ENCODE measurements at places on chromosomes 13 and 19.

DNA sequence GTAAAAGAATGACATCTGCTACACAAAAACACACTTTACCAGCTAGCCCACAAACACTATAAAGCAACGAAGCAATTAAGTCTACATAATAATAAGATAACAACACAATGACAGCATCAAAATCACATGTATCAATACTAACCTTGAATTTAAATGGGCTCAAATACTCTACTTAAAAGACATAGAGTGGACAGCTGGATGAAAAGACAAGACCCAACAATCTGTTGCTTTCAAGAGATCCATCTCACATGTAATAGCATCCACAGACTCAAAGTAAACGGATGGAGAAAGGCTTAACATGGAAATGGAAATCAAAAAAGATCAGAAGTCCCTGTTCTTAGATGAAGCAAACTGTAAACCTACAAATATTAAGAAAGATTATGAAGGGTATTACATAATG, 2175.9 kb downstream of the PCDH9 start:
- no peak for DNase-seq

DNA sequence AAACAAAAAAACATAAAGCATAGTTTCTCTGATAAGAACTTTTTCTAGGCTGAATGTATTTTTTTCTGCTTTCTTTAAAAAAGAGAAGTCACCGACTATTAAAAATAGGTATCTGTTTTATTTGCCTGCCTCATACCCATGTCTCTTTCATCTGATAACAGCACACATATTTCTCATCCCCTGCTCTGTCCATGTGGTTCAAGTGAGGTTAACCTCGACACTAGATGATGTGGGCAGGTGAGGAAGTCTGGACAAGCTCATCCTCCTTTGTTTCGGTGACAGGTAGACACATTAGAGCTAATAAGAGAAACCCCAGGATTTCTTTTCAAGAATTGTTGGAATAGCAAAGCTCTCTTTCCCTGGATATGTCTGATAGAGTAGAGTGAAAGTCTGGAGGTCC, 222.7 kb downstream of the GPC5 start:
- no peak for DNase-seq

DNA sequence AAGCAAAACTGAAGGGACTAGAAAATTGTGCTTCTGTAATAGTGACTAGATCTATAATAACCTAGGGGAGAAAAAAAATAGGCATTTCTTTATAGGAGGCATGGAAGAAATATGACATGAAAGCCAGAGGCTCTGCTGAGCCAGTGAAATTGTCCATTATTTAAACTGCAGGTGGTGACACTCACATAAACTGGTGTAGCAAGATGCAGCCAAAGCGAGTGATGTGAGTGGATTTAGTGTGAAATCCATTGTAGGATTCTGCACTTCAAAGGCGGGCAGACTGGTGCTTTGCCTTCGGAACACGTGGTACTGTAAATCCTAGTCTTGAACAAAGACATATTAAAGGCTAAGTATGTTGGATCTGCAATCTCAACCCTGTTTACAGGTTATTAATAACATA, 361.9 kb downstream of the TBC1D4 start:
- no peak for DNase-seq

DNA sequence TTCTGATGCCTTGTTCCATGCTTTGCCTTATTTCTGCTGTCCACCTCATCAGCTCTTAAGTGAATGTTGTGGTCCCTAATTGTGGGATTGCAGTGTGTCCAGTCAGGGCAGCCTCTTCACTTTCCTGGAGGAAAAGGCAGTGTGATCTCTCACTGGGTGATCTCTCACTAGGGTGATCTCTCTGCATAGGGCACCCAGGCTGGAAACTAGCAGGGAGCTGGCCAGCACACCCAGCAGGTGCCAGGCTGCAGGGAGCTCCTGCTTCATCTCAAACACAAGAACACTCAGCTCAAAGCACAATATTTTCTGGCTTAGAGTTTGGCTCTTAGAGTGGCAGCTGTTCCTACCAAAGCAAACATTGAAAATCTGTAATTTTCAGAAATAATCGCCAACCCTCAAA, 36.5 kb upstream of the TSHZ3 start:
- no peak for DNase-seq

DNA sequence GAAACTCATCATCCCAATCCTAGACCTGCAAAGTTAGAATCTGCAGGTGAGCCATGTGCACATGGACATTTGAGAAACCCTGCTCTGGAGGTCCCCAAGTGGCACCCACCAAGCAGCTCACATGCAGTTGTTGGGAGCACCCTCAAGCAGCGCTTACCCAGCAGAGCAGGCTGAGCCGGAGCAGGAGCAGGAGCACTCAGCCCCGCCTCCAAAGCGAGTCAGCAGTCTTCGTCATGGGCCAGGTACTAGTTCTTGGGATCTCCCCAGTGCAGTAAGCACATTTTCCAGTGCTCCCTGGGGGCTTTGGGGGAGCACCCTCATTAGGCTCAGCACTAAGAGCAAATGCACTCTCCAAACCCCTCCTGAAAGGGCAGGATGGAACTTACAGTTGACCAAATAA, 572.7 kb downstream of the IRS2 start:
- no peak for DNase-seq

- DNase-seq = no peak
These were observed 14.1 kb downstream of the CEBPG start for GRCh38 chr19:33387351-33388230.

- DNase-seq = no peak
These were observed 42.0 kb downstream of the TNFRSF19 start for GRCh38 chr13:23612182-23612581.

DNA sequence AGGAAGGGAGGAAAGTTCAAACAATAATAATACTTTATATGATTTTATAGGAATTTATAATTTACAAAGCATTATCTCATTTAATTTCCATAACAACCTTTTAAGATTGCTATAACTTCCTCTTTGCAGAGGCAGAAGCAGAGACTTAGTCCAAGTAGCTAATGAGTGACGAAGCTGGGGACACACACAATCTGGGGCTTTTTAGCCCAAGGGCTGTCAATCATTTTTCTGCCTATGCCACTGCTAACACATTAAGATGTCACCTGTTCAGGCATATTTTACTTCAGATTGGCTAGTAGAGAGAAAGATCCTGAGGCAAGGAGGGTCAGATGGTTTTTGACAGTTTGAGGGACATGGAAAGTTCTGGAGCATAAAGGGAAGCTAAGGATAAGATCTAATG, 12.6 kb downstream of the SCEL start:
- no peak for DNase-seq

DNA sequence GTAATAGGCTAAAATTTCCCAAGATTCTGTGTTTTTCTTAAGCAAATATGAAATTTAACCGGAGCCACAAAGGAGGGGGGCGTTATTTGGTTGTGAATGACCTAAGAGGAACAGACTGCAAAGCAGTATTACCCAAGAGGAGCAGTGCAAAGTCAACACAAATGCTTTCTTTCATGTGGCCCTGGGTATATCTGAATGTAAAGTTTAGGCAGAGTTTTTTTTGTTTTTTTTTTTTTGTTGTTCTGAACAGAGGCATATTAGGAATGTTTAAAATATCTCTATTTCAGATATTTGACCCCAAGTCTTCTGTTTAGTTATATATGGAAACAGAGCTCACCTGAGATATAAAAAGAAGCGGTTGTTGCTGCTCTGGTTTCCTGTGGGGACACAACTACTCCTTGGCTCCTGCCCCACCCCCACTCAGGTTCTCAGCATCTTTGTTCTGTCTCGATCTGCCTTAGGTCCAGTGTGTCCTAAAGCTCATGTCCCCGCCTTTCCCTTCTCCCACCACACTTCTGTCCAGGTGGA, 220.7 kb downstream of the RFC3 start:
- no peak for DNase-seq

GRCh38 chr19:3669947-3670795, 30.1 kb downstream of the PIP5K1C start:
- no peak for DNase-seq

All from NCI-H2081 treated with DMSO at 0.1 percent for 48 hours (cell line).